ENCODE measurements at places on chromosomes 1 and 21.

DNA sequence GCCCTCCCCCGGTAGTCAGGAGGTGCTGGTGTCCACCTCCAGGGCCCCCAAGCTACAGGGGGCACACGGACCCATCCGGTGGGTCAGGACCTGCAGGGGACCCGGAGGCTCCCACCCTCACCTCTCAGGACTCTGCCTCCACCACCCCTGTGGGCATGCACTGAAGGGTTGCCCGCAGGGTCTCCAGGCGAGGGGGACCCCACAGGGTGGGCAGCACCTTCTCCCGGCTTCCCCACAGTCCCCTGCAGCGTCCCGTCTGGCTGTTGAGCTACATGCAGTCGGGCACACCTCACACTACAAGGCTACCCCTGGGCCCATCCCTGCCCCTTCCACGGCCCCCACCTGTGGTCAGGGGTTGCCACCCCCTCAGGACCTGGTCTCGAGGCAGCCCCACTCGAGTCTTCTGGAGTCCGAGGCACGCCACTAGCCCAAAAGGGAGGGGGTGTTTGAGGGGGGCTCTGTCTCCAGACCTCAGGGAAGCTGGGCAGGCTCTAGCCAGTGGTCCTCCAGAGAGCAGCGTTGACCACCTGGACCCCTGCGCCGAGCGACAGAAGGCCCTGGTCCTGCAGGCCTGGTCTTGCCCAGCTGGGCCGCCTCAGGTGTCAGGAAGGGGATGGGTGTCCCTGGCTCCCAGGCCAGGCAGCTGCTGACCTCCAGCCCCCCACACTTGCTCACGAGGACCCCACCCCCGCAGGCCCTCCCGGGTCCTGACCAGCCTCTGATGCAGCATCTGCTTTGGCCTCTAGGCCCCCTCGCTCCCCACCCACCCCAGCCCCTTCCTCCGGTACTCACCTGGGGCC is 9.6 kb downstream of the PARS2 start:
- no peak for DNase-seq

DNA sequence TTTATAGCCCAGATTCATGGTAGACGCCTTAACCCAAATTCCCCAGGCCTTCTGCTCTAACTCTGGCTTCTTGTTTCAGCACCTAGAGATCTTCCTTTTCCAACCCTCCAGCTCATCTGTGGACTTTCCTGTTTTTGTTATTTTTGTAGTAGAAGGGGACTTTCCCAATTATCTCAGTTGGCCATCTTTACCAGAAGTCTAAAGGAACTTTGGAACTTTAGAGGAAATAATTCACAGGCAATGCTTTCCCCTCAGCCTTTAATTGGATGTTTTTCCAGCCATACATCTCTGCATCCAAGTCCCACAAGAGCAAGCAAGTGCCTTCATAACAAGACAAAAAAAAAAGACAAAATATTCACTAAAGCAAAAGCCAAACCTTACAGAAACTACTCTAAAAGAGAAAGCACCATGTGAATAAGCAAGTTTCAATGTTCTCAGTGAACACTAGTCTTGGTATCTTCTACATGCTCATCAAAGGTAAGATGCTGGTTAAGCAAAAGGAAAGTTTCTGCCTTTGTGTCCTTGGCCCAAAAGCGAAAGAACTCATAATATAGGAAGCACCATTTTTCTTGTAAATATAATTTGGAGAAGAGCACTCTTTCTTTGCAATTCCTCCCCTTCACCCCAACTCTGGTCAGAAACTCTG is 377.3 kb downstream of the SETD4 start:
- peak; percentile 50 for DNase-seq

GRCh38 chr1:238401144-238401543 is 510.4 kb upstream of the ZP4 start:
- no peak for DNase-seq

- peak; percentile 34 for DNase-seq
Observed at GRCh38 chr21:45405271-45405818, 380 bp downstream of the COL18A1 start.

DNA sequence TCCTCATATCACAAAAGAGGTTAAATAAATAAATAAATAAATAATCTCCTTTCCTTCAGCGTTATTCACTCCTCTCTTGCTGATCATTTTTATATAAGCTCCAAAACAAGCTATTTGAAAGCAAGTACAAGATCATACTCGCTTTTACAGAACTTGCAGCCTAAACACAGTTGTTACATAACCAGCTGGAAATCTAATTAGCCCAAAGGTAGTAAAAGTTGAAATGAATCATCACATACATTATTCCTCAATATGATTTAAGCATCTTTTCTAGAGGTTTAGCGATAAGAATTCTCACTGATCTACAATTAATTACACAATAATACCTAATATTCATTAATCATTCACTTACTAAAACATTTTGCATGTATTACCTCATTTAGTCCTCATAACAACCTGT is 160.2 kb downstream of the COP1 start:
- no peak for DNase-seq

DNA sequence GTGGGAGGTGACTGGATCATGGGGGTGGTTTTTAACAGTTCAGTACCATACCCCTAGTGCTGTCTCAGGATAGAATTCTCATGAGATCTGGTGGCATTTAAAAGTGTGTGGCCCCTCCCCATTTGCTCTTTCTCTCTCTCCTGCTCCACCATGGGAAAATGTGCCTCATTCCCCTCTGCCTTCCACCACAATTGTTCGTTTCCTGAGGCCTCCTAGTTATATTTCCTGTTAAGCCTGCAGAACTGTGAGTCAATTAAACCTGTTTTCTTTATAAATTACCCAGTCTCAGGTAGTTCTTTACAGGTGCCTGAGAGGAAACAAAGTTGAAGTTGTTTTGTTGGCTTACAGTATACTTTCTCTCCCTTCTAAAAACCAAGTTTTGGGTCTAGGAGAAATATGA is 23.1 kb upstream of the SLC22A15 start:
- no peak for DNase-seq

DNA sequence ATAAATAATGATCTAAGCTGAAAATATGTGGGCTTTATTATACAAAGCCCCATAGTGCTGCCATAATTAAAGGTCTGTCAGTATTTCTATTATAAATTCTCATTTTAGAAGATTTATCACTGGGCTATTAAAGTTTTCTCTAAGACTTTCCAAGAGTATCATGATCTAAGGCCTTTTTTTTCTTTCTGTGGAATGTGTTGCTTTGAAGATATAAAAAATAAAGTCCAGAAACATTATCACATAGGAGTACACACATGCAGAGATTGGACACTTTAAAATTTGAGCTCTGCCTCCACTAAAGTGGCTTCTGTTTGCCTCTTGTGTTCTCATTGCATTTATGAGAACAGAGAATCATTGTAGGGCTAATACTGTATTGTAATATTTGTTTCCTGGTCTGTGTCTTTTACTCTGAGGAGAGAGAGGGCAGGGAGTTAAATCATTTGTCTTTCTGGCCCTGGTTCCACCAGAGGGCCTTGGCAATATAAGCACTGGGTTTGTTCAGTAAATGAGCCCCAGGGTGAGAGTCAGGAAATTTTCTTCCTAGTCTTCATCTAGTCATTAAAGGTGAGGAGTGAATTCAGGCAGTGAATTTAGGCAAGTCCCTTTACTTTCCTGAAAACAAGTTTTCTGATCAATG is 70.2 kb downstream of the NFIA start:
- DNase-seq: no peak

DNA sequence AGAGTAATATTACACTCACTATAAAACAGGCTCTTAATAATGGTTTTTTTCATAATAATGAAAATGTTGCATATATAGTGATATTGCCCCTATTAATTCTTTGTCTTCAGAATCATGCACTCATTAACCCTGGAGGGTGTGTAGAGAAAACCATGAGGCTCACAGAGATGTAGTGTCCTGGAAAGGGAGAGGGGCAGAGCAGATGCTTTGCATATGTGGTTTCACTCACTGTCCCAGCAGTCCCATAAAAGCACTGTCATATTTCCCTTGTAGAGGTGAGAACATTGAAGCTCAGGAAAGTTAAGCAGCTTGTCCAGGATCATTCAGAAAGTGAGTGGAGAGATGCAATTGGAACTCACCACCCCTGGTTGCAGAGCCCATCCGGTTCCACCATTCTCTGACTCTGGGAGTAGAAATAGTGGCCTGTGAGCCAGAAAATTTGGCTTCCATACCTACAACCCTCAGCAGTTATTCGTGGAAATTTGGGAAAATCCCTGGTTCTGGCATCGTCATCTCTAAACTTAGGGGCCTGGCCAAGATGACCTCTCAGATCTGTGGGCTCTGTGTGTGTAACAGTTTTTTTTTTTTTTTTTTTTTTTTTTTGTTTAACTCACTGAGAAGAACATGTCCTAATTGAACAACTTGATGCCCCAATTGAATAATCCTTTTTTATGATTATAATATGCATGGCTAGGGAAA is 86.4 kb downstream of the RGL1 start:
- DNase-seq: peak; percentile 72

DNA sequence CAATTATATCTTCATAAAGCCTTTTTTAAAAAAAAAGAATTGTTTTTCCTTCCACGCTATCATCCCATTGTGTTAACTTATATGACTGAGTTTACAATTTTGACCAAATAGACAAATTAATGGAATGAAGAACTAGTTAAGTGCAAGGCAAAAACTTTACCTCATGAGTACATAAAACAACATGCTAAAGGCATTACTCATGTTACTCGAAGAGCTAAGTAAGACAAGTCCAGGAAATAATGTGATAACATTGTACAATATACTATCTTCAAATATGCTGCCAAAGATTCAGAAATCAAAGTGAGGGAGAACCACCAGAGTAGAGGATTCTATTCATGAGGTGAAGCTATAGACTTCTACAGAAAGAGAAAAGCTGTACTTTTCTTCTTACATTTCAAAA is 24.2 kb upstream of the DYNLT5 start:
- no peak for DNase-seq

DNA sequence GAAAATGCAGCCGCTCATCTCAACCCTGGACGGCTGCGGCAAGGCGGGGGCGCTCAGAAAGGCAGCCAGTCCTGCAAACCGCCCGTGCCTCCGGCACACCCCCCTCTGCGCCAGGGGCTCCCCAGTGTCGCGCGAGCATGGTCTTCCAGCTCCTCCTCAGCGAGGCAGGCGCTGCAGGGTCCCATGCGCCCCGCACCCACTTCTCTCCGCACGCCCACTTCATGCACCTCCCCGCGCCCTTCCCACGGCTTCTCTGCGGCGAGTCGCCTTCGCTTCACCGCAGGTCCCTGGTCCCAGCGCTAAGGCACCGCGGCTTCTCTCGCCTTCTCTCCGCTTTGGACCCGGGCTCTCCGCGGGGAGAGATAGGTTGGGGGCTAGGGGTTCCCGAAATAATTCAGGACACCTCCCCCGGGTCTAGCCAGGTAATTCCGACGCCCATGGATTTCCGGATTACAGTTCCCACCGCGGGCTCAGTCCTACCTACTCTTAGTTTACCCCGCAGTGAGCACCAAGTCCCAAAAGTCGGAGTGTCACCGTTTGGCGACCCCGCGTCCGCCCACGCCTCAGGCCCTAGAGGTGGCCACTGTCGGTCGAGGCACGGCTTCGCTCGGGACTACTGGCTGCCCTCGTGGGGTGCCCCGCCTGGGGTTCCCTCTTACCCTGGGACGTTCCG is 67.5 kb downstream of the SYT2 start:
- peak; percentile 25 for DNase-seq

GRCh38 chr1:39737546-39738169 is 1.0 kb upstream of the PPIE start:
- no peak for DNase-seq
